ENCODE measurements at places on chromosomes 11 and 22.

DNA sequence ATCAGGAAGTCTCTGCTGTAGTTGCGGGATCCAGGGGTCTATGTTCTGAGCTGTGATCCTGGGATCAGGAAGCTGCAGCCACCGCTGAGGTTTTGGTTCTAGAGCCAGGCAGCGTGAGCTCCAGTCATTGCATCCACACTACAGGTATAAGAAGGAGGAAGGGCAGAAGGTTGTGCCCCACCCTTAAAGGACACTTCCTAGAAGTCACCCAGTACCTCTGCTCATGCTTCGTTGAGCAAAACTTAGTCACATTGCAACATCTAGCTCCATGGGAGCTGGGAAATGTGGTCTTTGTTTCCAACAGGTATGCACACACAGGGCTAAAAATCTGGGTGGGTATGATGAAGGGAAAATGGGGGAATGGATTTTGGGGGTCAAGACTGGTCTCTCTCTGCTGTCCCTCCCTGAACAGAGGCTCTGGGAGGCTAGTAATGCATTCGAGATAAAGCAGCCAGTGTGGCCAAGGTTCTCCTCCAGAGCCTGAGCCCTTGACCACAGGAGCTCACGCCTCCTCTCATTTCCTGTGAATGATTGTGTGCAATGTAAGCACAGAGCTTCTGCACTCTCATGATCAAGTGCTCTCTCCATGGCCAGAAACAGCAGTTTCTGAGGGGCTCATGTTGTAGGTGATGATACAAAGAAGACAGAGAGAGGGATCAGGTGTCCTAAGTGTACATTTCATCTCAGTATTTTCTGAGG is 86.8 kb upstream of the OR4B1 start:
- no peaks in the 10 kb centered on the region for H3K4me1 ChIP-seq
- H3K27me3 ChIP-seq = no peaks in the 10 kb centered on the region
- no peak overlapping the region for H3K4me3 ChIP-seq
- H3K36me3 ChIP-seq = peaks cover 6% of the 10 kb centered on the region
- DNase-seq = no peak

DNA sequence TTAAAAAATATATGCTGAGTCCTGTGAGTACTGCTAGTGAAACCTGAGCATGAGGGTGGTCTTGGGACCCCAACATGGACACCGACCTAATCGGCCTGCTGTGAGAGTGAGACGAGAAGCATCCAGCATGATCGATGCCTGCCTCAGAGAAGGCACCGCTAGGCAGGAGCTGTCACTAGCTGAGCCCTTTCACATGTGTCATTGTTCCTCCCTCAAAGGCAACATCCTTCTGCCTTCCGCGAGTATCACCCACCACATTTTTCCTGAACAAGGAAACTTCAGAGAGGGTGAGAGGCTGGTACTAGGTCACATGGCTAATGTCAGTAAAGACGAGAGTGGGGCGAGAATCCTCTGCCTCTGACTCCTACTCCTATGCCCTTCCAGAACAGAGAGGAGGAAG is 35.6 kb downstream of the AP1B1 start:
- H3K27me3 ChIP-seq = no peaks in the 10 kb centered on the region
- H3K27ac ChIP-seq = peak overlapping the region; percentile 50
- H3K4me3 ChIP-seq = no peak overlapping the region

GRCh38 chr22:47195484-47196165 is 433.2 kb downstream of the TBC1D22A start:
- no peaks in the 10 kb centered on the region for H3K27me3 ChIP-seq
- no peaks in the 10 kb centered on the region for H3K4me1 ChIP-seq
- no peak overlapping the region for H3K27ac ChIP-seq
- no peak for DNase-seq
- H3K36me3 ChIP-seq = no peaks in the 10 kb centered on the region

DNA sequence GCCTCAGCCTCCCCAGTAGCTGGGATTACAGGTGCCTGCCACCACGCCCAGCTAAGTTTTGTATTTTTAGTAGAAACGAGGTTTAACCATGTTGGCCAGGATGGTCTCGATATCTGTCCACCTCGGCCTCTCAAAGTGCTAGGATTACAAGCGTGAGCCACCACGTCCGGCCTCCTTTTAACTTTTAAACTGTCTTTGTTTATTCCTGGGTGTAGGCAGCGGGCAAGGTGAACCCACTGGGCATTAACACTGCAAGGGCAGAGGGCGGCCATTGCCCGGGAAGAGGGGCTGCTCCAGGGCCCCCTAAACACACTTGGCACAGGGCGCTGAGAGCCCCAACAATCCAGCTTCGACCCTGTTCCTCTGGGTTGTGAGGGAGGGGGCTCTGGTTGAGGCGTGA is 693.6 kb downstream of the BRD1 start:
- peaks cover 16% of the 10 kb centered on the region for H3K27me3 ChIP-seq
- H3K4me1 ChIP-seq = no peaks in the 10 kb centered on the region
- H3K4me3 ChIP-seq = no peak overlapping the region
- no peaks in the 10 kb centered on the region for H3K36me3 ChIP-seq
- no peak for DNase-seq

- H3K4me1 ChIP-seq = peaks cover 17% of the 10 kb centered on the region
- H3K36me3 ChIP-seq = peaks cover 6% of the 10 kb centered on the region
- peaks cover 7% of the 10 kb centered on the region for H3K27me3 ChIP-seq
- no peak overlapping the region for H3K4me3 ChIP-seq
- H3K27ac ChIP-seq = no peak overlapping the region
- no peak for DNase-seq
Observed at GRCh38 chr11:2702771-2703362, 3.1 kb upstream of the KCNQ1OT1 start.

GRCh38 chr11:2569731-2570210 is 125.0 kb downstream of the KCNQ1 start:
- H3K4me1 ChIP-seq = peaks cover 11% of the 10 kb centered on the region
- H3K27me3 ChIP-seq = peaks cover 20% of the 10 kb centered on the region
- no peaks in the 10 kb centered on the region for H3K36me3 ChIP-seq

GRCh38 chr11:18836417-18836816 is 44.8 kb upstream of the PTPN5 start:
- H3K27ac ChIP-seq = no peak overlapping the region
- H3K4me3 ChIP-seq = no peak overlapping the region
- DNase-seq = no peak
- no peaks in the 10 kb centered on the region for H3K27me3 ChIP-seq

All from progenitor cell of endocrine pancreas (in vitro differentiated cells).